AG09309 (cell line): ENCODE measurements at places on chromosomes 12 and 14.

GRCh38 chr12:50916292-50916691 lies 36.1 kb upstream of the HIGD1C start:
- no peak for DNase-seq

DNA sequence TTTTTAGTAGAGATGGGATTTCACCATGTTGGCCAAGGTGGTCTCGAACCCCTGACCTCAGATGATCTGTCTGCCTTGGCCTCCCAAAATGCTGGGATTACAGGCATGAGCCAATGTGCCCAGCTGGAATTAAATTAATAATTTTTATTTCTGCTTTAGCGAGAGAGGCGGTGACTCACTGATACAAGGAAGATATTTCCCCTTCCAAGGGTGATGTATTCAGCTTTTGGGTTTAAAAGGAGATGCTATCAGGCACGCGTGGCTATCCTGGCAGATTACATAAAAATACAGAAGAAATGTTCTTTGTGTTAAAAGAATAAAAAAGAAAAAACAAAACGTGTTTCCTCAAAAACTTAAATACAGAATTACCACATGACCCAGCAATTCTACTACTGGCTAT lies 12.4 kb upstream of the P2RX7 start:
- no peak for DNase-seq

DNA sequence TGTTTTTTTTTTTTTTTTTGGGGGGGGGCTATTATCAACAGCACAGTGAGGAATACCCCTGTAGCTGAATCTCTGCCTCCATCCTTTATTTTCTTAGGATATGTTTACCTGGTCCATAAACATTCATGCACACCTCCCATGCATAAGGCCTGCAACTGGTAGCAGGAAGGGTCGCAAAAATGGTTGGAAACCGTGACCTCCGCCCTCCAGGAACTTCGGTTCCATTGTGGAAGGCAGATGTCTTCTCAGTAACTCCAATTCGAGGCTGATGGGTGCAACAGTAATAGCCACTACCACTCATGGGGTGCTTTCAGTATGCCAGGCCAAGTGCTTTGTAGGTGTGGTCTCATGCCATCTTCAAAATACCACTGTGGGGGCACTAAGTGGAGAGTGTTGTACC lies 40.2 kb downstream of the ACACB start:
- DNase-seq = no peak

- DNase-seq = no peak
Observed at GRCh38 chr14:101689039-101689501, 72.4 kb upstream of the PPP2R5C start.

DNA sequence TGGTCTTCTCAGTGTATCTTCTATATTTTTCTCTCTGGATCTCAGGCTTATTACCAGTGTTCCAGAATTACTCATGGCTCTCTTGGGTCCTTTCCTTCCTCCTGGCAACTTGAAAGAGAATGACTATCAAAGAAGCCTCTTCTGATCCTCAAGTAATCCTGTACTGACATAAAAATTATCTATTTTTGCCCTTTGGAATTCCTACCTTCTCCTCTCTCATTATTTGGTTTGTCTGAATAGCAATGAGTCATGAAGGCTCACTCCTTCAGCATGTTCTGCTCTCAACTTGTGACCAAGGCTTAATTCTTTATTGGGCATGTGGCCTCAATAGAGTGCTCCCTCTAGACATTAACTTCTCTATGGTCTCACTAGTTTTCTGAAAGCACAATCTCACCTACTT lies 553.6 kb upstream of the ATP2B1 start:
- DNase-seq = no peak

DNA sequence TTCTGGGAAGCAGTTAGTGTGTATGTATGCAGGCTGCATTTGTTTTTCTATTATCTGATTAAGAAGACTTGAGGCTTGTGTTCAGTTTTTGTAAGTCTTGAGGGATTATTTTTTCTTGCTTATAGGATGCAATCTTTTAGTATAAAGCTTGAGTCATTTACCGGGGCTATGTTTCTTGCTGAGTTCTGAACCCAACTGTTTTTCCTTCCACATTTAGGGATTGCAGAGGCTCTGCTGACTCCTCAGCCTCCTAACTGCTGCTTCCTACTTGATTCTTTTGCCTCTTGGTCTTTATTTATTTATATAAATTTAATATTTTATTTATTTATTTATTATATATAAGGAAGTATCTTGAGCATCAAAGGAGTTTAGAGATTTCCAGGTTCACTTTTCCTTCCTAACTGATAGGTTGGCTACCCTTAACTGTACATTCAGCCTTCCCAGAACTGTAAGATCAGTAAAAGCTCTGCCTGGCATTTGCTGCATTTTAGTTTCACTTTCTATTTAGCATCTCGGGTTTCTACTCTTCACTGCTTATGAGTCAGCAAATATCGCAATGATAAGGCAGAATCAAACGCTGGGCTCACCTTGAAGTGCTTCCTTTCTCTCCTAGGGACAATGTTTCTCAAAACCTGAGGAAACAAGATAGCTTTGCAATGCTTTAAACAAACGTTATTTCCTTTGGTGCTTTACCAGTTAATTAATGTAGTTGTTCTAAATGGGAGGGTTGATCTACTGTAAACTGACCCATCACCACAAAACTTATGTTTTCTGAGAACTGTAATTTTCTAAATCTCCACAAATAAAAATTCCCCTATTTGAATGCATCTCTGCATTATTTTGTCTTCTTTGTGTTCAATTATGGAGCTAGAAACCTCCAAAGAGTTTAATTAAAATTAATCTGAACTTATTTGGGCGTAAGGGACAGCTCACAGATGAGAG lies 1183.7 kb upstream of the TMEM132C start:
- peak; percentile 55 for DNase-seq

- DNase-seq = no peak
Observed at GRCh38 chr14:31189346-31190218, 18.0 kb downstream of the HECTD1 start.
